ENCODE measurements at places on chromosomes 7 and 10. TPM values are rescaled to one million over a fixed set of nuclear protein-coding genes. Genes with fewer than 3 reads are reported as not detected.

Gene ECHS1
- 126 TPM for polyA plus RNA-seq

GRCh38 chr7:128278366-128278765 lies 37.3 kb downstream of the LEP start:
- no peaks in the 10 kb centered on the region for H3K4me1 ChIP-seq
- H3K27me3 ChIP-seq, result peaks cover 5% of the 10 kb centered on the region
- H3K27ac ChIP-seq, result no peak overlapping the region
- H3K36me3 ChIP-seq, result no peaks in the 10 kb centered on the region

GRCh38 chr7:2134740-2135139 lies 98.0 kb downstream of the MAD1L1 start:
- no peak for DNase-seq
- no peaks in the 10 kb centered on the region for H3K27me3 ChIP-seq
- no peak overlapping the region for H3K27ac ChIP-seq
- peaks cover 6% of the 10 kb centered on the region for H3K36me3 ChIP-seq

Gene PAPSS2
- 46.0 TPM for polyA plus RNA-seq

Gene ANLN
- 19.4 TPM for polyA plus RNA-seq

DNA sequence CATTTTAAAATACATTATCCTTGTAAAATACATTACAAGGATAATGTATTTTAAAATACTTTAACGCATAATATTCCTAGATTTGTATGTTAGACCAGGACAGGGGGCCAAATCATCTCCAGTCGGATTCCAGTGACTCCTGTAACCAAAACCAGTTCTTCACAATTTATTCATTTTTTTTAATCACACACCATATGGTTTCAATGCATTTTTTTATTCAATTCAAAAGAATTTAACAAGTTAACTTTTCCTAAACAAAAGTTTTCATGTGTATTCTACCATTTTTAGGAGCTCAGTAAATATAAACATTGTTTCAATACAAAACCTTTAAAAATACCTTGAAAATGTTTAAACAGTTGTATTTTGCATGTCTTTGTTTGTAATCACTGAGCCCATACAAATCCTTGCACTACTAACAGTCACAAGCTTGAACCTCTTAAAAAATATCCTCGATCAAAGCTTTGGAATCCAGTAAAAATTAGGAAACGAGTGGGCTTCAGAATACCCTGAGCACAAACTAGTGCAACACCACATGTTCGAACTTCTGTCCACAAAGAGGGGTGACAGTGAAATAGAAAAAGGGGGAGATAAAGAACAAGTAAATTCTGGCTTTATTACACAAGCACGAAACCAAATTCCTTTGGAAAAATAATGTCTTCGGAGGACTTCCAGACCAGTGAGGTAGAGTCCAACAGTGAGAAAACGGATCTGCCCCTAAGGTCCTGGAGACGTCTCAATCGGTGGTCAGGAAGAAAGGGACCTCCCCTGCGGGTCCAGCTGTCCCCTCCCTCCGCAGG lies 1.6 kb downstream of the CCDC71L start:
- H3K27me3 ChIP-seq, result no peaks in the 10 kb centered on the region
- H3K27ac ChIP-seq, result peak overlapping the region; percentile 74
- no peaks in the 10 kb centered on the region for H3K36me3 ChIP-seq
- H3K4me1 ChIP-seq, result peaks cover 8% of the 10 kb centered on the region
- no peak for DNase-seq

Gene VSTM4
- 10.2 TPM for polyA plus RNA-seq

Gene SPDYE2
- 3.2 TPM for polyA plus RNA-seq

Gene ERVW-1
- 0.76 TPM for polyA plus RNA-seq

DNA sequence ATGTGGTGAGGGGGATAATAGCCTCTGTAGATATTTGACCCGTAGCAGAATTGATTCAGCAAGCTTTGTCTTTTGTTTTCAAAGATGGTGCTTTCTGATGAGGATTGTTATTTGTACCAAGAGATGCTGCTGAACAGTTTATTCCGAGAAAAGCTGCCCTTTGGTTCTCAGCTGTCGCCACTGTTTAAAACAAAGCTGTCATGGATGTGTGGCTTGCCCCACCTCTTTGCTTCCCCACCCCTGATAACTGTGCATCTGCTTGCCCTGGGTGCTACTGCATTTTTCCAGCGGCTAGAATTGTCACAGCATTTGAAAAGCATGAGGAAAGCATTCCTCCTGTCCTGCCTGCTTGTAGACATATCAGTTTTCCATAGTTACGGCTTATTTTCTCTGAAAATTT lies 226.9 kb upstream of the CSTF2T start:
- no peak for DNase-seq
- H3K36me3 ChIP-seq, result no peaks in the 10 kb centered on the region
- H3K4me1 ChIP-seq, result no peaks in the 10 kb centered on the region

- H3K36me3 ChIP-seq, result no peaks in the 10 kb centered on the region
- no peak for DNase-seq
- no peaks in the 10 kb centered on the region for H3K4me1 ChIP-seq
- no peak overlapping the region for H3K27ac ChIP-seq
- no peak overlapping the region for H3K4me3 ChIP-seq
These were observed 56.0 kb upstream of the ST8SIA6 start for GRCh38 chr10:17510242-17510908.

Gene TSPAN12
- polyA plus RNA-seq, result 99.6 TPM

- peaks cover 13% of the 10 kb centered on the region for H3K4me1 ChIP-seq
- peak; percentile 30 for DNase-seq
- no peaks in the 10 kb centered on the region for H3K36me3 ChIP-seq
- H3K4me3 ChIP-seq, result peak overlapping the region; percentile 70
- H3K27ac ChIP-seq, result no peak overlapping the region
These were observed 163.0 kb upstream of the PPP1R3A start for GRCh38 chr7:114081606-114082425.

Measured in large intestine (tissue), 12 donors.